ENCODE measurements at places on chromosomes 5 and 9.

DNA sequence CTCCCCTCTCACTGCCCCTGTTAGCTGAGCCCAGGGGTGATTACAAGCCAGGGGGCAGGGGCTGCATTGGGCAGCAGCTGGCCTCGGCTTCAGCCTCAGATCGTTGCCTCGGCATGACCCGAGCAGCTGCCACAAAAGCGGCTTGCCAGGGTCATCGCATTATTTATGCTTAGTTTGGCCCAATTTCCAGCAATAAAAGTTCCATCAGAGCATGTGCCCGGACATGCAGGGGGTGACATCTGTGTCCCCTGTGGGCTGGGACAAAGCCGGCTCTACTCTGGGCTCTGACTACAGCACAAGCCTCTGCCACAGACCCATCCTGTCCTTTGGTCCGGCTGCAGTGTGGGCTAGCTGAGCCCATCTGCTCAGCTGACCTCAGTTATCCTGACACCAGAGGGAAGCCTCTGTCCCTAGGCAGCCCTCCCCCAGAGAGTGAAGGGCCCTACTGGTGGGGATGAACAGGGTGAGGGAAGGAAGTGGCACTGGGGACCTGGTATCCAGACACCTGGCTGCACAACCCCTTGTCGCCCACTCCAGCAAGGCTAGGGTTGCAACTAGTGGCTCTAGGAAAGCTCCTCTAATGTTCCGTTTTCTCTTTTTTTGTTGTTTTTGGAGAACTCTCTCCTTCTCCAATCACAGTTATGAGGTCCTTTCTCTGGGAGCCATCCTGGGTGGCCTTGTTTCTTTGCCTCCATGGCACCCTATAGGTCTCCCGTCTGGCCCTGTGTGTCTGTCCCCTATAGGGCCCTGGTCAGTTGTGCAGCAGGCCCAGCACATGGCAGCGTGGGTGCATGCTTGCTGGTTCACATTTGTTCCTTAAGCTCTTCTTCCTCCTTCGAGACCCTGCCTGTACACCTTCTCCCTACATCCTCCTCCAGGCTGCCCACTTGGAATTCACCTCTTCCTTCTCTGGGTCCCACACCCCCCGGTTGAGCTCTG lies 13.3 kb upstream of the GADD45G start:
- DNase-seq: no peak

DNA sequence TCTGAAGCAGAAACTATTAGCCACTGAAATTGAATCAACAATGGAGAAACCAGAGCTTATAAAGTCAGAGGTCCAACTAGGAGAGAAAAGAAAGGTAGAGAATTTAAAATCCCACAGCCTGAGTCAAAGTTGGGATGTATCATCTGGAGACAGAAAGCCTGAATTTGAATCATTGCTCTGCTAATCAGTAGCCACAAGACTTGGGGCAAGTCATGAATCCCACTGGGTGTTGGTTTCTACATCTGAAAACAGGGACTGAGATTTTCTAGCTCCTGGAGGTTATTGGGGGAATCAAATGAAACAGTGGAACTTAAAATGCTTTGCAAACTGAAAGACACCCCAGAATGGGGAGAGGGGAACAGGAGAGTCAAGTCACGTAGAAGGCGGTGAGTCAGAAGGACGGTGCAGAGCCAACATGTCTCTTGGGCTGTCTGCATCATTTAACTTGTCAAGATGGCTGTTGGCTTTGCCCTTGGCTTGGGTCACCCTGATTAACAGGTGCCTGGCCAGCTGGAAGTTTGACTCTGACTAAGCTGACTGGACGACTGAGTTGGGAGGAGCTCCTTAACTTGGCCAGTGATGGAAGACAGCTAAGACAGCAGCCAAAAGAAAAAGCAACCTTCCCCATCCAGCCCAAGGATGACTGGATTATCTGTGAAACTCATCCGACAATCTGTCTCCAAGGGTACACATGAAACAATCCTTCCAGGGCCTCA lies 60.6 kb upstream of the ADRA1B start:
- DNase-seq: no peak

DNA sequence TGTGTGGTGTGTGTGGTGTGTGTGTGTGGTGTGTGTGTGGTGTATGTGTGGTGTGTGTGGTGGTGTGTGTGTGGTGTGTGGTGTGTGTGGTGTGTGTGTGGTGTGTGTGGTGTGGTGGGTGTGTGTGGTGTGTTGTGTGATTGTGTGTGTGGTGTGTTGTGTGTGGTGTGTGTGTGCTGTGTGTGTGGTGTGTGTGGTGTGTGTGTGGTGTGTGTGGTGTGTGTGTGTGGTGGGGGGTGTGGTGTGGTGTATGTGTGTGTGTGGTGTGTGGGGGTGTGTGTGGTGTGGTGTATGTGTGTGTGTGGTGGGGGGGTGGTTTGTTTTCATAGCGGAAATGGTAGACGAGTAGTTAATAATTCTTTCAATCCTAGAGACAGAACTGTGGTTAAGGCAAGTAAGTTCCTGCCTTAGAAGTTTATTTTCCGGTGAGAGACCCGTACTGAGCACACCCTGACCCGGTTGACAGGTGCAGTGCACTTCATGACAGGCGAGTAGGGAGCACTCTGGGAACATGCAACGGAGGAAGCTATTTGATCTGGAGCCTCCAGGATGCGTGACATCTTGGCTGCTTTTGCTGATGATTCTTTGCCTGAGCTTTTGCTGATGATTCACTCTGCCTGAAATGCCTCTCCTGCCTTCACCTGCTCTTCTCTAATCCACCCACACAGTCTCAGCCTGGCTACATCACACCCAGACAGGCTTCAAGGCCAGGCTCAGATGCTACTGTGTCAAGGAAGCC lies 21.7 kb upstream of the FAT2 start:
- DNase-seq: no peak

DNA sequence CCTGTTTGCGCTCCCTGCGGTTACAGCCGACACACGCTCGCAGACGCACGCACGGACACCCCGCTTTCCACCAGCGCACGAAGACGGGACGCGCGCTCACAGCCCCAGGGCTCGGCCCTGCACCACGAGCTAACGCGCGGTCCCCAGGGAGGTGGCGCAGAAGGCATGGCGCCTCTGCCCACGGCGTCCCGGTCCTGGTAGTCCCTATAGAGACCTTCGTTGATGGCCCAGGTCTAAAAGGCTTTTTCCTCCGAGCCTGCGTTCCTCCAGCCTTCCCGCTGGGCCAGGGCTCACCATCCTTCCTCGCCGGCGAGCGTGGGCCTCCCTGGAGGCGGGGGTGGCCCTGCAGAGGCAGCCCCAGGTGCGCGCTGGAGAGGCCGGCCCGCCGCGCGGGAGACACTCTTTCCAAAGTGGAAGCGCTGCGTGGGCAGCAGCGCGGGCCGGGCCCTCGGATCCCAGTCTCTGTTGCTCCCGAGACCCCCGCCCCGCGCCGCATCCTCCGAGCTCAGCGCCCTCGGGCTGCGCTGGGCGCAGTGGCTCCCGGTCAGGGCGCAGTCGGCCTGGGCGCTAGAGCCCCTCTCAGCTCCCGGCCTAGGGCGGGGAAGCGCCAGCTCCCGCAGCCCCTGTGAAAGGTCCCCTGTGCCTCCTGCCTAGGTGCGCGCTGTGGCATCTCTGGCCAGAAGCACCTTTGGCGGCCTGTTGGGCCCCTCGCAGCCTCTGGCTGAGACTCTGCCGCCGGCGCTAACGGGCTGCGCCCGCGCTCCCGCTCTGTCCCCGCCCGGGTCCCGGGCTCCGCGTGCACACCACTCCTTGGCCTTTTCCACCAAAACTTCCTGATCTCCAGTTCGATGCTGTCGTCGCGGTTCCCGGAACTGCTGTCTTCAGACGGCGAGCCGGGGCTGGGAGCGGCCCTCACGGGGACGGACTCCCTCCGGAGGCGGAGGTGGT lies 31.9 kb upstream of the FANCC start:
- DNase-seq: no peak

- DNase-seq: no peak
These were observed 20.0 kb upstream of the RGMB start for GRCh38 chr5:98753507-98753906.

DNA sequence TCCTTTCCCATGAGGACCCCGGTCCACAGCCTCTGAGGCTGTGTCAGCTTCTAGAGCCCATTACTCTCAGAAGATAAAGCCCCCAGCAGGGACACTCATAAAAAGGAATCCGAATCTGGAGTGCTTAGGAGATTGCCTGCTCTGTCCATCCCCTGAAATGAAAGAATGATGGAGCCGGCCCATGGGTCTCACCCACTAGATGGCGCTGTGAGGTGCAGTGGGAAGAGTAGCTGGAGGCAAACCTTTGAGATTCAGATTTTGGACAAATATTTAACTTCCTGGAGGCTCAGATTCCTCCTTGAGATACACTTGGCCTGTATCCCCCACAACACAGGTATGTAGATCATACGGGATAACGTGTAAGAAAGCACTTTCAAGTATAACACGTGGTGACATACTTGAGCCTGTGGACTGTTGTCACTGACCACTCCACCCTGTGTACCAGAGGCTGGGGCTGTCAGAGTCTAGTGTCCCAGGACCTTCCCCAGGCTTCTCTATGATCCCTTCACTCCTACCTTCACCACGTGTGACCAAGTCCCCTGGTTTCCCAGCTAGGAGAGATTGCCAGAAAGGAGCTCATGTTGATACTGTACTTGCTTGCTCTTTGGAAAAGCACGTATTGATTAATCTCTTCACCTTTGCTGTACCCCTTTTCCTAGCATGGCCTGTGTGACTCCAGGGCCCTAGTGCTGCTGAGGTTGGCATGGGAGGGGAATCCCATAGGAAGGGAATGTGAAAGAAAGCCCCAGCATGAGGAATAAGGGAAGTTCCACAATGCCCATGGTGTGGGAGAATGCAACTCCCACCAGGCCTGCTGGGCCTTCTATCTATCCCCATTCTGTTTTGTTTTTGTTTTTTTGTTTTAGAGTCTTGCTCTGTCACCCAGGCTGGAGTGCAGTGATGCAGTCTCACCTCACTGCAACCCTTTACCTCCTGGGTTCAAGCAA lies 32.1 kb downstream of the TRMO start:
- DNase-seq: peak; percentile 50

DNA sequence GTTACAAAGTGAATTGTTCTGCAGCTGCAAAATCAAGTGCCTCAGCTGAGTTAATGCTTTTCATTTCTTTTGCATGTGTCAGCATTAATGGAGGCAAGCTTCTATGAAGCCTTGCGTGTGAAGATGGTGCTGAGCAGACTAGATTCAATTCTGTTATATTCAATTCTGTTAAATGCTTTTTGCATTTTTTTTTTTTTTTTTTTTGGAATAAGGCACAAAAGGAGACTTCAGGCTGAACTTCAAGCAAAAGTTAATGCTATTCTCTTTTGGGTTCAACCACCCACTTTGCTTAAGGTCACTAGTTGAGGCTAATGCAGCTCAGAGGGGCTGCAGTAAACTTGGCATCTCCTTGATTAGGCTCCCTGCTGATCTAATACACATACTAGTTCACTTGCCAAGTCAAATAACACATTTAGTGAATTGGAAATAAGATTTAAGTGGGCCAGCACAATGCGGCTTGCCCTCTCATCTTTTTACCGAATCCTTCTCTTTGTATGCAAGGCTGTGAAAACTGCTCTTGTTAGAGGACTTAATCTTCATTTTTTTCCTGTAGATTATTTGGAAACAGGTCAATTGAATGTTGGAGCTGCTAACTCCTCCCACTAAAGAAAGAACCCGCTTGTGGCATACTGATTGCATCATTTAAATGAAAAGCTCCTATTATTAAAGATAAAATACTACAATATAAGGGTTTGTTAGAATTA lies 1020.2 kb downstream of the NR2F1-AS1 start:
- no peak for DNase-seq

DNA sequence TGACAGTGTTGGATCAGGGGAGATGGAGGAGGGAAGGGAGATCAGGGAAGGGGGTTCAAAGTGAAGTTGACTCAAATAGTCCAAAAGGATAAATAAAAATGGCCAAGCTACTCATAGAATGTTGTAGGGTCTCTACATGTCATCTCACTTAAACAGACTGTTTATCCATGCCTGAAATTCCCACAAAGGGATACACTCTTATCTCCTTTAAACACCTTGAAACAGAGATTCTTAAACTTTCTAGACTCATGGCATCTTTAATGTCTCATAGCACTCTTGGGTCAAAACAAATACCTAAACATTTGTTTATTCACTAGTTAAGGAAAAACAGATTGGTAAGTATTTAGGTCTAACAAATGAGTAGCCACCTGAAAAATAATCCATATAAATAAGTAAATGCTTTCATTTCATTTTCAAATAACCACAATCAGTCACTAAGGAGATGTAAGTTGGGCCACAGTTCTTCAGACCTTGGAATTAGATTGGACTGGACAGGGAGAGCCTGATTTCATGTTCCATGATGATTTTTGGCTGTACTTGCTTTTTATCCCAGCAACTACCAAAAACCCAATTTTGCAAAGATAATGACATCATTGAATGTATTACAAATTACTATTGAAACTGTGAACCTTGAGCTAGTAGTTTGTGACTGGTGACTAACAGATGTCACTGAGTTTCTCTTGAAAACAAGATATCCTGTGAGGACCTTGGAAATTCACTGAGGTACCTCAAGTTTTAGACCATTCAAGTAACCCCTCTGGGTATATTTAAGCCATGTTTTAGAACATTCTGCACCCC lies 62.5 kb upstream of the ISOC1 start:
- no peak for DNase-seq

DNA sequence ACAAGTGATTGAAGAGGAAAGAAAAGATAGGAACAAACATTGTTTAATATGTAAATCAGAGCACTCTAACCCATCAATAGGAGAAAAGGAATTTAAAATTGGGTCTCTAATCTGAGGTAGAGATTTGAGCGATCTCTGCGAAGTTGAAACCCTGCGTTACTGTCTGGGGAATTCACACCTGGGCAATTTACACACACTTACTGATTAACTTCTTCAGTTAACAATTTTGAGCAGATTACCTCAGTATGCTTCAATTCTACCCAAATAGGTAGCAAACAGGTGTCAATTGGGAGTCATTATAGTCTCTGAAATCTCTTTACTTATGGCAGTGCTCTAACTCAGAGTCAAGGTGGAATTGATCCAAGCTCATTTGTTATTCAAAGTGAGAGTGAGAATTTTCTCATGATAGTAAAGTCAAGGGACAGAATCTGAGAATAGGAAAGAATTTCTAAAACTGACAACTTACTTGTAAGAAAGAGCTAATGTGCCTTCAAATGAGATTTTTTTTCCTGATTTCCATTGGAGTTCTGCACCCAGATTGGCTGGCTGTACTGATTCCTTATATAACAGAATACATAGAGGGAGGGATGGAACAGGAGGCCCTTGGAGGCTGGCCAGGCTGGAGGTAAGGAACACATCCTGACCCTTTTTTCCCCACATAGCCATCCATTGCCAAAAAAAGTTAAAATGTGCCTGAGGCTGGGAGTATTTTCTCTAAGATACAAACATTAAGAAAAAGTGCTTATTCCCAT lies 27.1 kb upstream of the IFNA14 start:
- no peak for DNase-seq

DNA sequence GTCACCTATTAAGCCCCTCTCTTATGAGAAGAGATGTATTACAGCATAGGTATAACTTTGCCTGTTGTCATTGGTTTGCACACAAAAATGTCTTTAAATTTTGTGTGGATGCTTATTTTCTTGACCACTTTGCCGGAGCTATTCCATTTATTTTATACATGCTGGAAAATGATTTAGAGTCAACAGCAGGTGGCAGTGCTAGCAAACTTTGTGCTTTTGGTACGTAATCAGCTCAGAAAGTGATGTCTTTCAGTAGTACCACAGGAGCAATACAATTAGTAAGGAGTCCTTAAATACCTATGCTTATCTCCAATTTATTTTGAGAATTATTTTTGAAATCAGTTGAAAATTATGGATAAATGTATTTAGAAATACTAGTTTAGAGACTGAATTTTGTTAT lies 19.8 kb upstream of the NUDT12 start:
- no peak for DNase-seq

- DNase-seq: no peak
These were observed 12.9 kb downstream of the FLT4 start for GRCh38 chr5:180636403-180637075.

Data from activated T-helper 1 cell treated with anti-CD3 and anti-CD28 coated beads, Interleukin-2, amount 50 U/mL, for 16 hours (primary cell).